ENCODE measurements at places on chromosomes 3 and 15.

GRCh38 chr3:197296545-197296944, 1.9 kb downstream of the DLG1 start:
- no peak overlapping the region for H3K27ac ChIP-seq
- H3K36me3 ChIP-seq = no peaks in the 10 kb centered on the region
- H3K4me3 ChIP-seq = no peak overlapping the region
- peaks cover 5% of the 10 kb centered on the region for H3K4me1 ChIP-seq
- no peak for DNase-seq

- H3K4me1 ChIP-seq = no peaks in the 10 kb centered on the region
- H3K4me3 ChIP-seq = no peak overlapping the region
- no peaks in the 10 kb centered on the region for H3K36me3 ChIP-seq
- DNase-seq = no peak
These were observed 110.8 kb upstream of the IGF1R start for GRCh38 chr15:98537516-98538060.

DNA sequence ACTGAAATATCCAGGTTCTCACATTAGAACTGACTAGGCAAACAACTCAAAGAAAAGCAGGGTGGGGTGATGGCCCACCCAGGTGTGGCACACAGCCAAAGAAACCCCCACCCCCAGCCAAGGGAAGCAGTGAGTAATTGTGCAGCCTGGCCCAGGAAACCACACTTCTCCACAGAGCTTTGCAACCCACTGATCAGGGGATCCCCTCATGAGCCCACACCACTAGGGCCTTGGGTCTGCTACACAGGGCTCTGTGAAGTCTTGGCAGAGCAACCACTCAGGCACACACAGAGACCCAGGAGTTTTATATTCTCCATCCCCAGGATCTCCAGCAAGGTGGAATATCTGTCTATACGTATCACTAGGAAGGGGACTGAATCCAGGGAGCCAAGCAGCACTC, 22.2 kb upstream of the TRIM42 start:
- H3K4me3 ChIP-seq = no peak overlapping the region
- DNase-seq = no peak
- H3K27me3 ChIP-seq = no peaks in the 10 kb centered on the region
- H3K27ac ChIP-seq = no peak overlapping the region
- H3K4me1 ChIP-seq = no peaks in the 10 kb centered on the region
- H3K36me3 ChIP-seq = no peaks in the 10 kb centered on the region

- no peaks in the 10 kb centered on the region for H3K27me3 ChIP-seq
- no peak overlapping the region for H3K27ac ChIP-seq
- DNase-seq = no peak
- H3K36me3 ChIP-seq = no peaks in the 10 kb centered on the region
- H3K4me1 ChIP-seq = no peaks in the 10 kb centered on the region
These were observed 17.7 kb upstream of the HEG1 start for GRCh38 chr3:125073390-125073905.

- H3K4me1 ChIP-seq = no peaks in the 10 kb centered on the region
- no peak overlapping the region for H3K27ac ChIP-seq
- no peak overlapping the region for H3K4me3 ChIP-seq
- no peaks in the 10 kb centered on the region for H3K36me3 ChIP-seq
- no peak for DNase-seq
These were observed 8.8 kb upstream of the GRAMD1C start for GRCh38 chr3:113829576-113830354.

All from trophoblast cell (in vitro differentiated cells and primary cell).